ENCODE measurements at places on chromosomes 1 and 21.

DNA sequence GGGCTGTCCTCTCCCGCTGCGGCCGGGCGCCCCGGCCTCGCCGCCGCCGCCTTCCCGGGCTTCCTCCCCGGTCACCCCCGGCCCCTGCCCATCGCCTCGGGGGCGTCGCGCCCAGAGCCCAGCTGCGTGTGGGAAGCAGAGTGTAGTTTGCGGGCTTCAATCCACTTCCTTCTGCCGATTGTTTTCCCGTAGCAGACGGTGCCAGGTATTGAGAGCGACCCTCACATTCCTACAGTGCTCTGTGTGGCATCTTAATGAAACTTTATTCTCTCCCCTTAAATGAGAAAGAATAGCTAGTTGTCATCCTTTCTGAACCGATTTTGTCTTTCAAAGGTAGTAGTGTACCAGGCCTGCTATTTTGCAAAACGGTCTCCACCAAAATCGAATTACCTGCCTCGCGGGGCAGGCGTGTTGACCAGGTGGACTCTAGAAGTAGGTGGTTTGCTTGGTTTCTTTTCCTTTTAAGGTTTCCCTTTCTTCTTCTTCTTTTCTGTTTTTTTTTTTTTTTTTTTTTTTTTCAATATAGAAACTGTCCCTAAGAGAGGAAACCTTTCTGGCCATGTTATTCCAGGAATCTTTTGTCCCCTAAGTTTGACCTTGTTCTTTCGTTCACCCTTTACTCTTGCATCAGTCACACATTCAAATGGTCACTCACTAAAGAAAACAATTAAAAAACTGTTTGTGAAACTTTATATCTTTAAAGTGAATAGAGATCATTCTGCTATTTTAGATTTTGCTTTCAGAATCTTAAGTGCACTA, 881 bp downstream of the USP25 start:
- no peak for DNase-seq

DNA sequence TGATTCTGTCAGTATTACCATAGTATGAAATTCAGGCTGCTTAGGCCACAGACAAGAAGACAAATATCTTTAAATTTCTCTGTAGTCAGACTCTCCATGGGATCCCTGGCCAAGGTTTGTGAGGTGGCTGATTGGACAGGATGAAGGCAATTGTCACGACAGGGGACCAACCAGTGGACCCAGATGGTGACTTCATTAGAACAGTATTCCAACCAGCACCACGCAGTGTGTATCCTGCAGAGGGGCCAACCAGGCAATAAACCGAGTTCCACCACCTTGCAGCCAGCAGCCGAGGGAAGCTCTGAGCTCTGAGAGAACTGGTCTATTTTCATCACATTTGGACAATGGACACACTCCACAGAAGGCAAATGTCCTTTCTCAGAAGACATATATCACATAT, 16.1 kb downstream of the DSCAM start:
- no peak for DNase-seq

GRCh38 chr1:246142320-246142893, 364.7 kb downstream of the SMYD3 start:
- no peak for DNase-seq

DNA sequence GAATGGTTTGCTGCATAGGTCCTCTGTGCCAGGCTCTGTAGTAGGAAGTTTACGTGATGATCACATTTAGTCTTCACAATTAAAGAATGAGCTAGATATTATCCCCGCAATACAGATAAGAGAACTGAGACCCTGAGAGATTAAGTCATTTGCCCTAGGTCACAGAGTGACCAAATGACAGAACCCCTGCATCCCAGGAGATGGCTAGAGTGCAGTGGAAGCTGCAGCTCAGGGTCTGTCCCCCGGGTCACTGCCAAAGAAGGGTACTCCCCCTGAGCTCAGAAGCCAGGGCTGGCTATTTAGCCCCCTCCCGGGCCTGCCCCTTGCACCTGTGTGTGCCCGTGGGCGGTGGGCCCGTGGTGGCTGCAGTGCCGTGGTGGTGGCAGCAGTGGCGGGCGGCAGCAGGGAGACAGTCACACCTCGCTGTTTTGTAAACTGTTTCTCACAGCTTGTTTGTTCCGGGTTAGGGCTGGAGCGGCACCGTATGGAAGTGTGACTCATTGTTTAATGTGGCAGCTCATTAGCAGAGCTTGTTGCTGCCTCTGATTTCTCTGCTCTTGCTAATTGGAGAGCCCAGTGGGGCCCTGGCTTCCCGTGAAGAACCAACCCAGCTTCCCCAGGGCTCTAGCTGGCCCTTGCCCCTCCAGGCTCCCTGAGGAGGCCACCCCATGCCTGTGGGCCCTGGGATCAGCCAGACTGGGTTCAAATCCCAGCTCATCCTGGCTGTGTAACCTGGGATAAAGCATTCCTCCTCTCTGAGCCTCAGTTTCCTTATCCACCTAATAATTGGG, 19.3 kb upstream of the FOXO6 start:
- no peak for DNase-seq

- DNase-seq: no peak
Observed at GRCh38 chr1:225917536-225917935, 6.5 kb downstream of the PYCR2 start.
